NCI-H1930 (cell line): ENCODE measurements at places on chromosomes 16 and 17.

- DNase-seq: no peak
These were observed 8.5 kb downstream of the B3GNT9 start for GRCh38 chr16:67142342-67142741.

DNA sequence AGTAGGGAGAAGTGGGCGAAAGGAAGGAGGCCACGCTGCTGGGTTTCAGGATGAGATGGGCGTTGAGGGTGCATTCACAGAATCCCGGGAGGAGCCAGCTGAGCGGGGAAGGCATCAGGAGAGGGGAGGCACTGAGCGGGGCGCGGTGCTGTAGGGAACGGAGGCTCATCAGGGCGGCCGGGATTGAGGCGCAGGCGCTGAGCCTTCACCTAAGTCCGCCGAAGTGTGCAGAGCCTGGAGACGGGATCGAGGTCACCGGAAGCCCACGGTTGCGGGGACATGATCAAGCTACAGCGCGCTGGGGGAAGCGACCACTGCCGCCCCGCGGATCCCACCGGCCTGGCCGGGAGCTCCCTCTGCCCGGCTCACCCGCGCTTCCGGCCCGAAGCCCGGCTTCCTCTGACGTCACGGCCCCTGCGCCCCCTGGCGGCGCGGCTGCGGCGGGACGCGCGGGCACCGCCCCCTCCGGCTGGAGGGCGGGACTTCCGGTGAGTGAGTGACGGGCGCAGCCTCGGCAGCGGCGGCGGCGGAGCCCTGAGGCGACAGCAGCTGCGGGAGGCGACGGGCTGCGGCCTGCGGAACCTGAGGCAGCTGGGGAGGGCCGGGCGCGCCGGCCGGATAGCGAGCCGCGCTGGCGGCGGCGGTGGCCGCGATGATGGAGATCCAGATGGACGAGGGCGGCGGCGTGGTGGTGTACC, at the start of gene MAPK8IP3:
Gene MAPK8IP3 (plus strand): TSS at position 508 of the 698 bp plus-strand sequence. CDS start 145 bp downstream, at position 653.
- DNase-seq: peak; percentile 90

- DNase-seq: no peak
These were observed 10.5 kb downstream of the TMIGD1 start for GRCh38 chr17:30323262-30323894.

GRCh38 chr17:42304187-42305030, 16.1 kb downstream of the STAT5A start:
- no peak for DNase-seq

DNA sequence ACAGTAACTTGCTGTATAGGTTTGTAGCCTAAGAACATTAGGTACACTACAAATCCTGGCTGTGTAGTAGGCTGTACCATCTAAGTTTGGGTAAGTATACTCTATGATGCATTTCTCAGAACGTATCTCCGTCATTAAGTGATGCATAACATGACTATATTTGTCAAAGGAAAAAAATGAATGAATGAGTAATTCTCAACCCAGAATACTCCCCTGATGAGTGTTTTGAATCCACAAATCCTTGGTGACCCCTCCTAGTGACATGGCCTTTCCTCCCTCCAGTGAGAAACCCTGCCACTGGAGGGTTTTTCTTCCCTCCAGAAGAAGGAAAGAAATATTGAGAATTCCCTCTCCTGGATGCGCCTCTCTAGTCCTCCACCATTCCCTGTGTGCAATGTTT, 24.0 kb upstream of the SALL1 start:
- DNase-seq: no peak

DNA sequence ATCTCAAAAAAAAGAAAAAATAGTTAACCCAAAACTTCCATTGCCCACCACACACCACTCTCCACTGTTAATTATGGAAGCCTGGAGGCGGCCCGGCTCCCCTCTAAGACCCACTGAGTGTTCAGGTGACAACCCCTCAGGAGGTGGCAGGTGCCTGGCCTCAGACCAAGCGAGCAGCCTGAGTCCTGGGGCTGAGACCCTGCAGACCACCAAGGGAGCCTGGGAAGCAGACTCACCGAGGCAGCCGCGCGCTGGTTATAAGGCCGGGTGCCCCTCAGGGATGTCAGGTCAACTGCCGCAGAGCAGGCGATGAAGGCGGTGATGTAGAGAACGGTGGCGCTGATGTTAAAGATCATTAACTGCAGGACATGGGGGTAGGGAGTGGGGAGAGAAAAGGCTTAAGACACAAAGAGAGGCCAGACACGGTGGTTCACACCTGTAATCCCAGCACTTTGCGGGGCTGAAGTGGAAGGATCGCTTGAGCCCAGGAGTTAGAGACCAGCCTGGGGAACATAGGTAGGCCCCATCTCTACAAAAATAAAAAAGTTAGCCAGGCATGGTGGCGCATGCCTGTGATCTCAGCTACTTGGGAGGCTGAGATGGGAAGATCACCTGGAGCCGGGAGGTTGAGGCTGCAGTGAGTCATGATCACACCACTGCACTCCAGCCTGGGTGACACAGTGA, 13.3 kb downstream of the ARL2BP start:
- DNase-seq: no peak

- DNase-seq: no peak
These were observed 21.0 kb upstream of the ZNF652 start for GRCh38 chr17:49383060-49383459.

GRCh38 chr17:74305865-74306654, 20.0 kb upstream of the KIF19 start:
- DNase-seq: no peak

- no peak for DNase-seq
These were observed 4.0 kb downstream of the TGFB1I1 start for GRCh38 chr16:31475946-31476302.

- no peak for DNase-seq
These were observed 680 bp downstream of the SKA2 start for GRCh38 chr17:59154292-59154720.

DNA sequence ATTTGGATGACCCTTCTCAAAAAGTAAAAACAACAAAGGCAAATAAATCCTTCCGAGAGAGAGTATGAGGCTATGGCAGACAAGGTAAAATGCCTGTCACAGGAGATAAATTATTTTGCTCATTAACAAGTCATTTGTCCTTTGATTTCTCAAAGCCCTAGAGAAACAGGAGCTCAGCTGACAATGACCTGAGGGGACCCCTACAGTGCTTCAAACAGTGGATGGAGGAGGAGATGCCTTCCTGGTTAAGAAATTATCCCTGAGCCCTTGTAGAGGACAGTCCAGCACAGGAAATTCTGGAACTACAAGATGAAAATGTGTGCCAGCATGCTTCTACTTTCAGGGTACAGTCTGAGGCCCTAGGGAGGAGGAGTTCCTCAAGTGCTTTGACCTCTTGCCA, 24.0 kb upstream of the RHBDL3 start:
- DNase-seq: no peak

GRCh38 chr16:29744541-29745101, 1.2 kb downstream of the C16orf54 start:
- no peak for DNase-seq

GRCh38 chr17:78365561-78366108, 5.8 kb upstream of the SOCS3 start:
- DNase-seq: no peak

- DNase-seq: no peak
These were observed 8.9 kb upstream of the DNAJA2 start for GRCh38 chr16:46982335-46982734.

- DNase-seq: no peak
These were observed 23.9 kb upstream of the CCL1 start for GRCh38 chr17:34386697-34387550.

GRCh38 chr17:32385971-32386370, 36.0 kb downstream of the ZNF207 start:
- no peak for DNase-seq

DNA sequence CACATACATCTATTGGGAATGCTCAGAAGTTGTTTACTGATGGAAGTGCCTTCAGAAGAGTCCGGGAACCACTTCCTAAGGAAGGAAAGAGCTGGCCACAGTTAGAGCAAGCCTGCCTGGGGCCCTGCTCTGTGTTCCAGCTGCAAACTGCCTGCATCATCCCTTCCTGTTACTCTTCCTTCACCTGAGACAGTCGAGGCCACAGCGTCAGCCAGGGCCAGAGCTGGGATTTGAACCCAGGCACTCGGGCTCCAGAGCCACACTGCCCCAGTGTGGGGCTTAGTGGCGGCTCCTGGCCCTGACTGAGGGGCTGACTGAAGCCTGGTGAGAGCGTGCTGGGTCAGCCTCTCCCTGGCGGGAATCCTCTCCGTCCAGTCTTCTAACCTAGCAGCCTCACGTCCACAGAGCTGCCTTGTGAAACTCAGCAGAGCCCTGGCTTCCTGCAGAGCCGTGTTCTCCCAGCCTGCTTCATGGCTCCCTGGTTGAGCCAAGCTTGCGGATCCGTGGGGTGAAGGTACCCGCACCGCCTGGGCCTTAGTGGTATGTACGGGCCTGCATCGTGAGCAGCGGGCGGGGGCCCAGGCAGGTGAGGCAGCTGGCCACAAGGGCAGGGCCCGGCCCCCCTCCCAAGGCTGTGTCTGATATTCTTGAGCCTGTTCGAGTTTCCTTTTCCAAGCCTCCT, 4.6 kb upstream of the C17orf99 start:
- no peak for DNase-seq

DNA sequence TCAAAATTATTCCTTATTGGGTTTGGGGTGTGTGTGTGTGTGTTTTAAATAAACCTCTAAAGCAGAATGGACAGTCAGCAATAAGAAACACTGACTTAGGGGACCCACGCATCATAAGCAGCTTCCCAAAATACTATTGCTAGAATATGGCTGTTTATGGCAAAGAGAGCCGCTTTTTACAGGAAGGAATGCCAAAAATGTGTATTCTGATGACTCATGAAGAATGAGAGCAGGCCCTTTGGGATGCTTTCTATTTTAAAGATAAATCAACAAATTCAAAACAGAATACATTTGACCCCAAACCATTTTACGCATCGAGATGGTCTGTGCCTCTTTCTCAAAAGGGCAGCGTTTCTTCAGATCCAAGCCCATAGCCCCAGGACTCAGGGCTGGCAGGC, 37.5 kb downstream of the ARHGAP17 start:
- no peak for DNase-seq

- peak; percentile 64 for DNase-seq
These were observed at the start of gene PLA2G15 for GRCh38 chr16:68244903-68245853. Gene PLA2G15, plus strand, starts transcription at chr16:68245373. Its CDS starts 54 bp downstream, at chr16:68245427.

DNA sequence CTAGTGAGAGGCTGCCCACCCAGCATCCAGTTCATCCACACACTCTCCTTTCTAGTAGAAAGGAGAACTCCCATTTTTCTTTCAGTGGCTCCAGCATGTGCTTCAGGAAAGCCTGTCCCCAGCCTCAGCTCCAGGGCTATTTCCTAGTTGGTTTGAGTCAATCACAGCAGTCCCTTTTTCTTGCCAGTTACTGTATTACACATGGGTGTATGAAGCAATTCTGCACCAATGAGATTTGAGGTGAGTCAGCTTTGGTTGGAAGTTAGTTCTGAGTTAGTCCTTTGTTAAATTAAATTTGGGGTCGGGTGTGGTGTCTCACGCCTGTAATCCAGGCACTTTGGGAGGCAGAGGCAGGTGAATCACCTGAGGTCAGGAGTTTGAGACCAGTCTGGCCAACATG, 24.8 kb downstream of the RAD51D start:
- DNase-seq: no peak

DNA sequence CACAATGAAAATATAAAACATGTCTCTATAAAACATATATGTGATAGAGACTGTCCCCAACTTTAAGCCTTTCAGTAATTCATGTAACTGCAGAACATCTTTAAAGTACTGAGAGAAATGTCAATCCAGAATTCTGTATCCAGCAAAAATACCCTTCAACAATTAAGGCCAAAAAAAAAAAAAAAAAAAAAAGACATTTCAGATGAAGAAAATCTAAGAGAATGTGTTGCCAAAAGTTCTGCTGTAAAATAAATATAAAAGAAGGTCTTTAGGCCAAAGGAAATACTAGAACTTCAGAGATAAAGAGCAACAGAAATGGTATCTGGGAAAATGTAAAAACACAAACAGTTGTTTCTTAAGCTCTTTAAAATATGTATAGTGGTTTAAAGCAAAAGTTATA, 17.3 kb downstream of the BPTF start:
- DNase-seq: no peak

- no peak for DNase-seq
These were observed 221.4 kb downstream of the CDH8 start for GRCh38 chr16:61814726-61815347.

DNA sequence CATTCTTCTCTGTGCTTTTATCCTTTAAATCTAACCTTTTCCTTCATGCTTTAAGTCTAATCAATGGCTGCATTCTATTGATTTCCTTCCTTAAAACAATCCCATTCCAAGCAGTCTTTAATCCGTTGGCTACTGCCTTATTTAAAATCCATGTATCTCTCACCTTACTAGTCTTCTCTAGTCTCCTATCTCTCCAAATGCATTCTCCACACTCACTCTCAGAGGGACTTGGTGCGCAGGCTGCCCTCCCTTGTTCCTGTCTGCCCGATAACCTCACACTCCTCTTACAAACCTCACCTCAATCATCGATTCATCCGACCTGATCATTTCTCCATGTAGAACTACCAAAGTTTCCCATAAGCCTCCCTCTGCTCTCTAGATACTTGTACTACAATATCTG, 23.1 kb downstream of the PSMD12 start:
- DNase-seq: no peak

DNA sequence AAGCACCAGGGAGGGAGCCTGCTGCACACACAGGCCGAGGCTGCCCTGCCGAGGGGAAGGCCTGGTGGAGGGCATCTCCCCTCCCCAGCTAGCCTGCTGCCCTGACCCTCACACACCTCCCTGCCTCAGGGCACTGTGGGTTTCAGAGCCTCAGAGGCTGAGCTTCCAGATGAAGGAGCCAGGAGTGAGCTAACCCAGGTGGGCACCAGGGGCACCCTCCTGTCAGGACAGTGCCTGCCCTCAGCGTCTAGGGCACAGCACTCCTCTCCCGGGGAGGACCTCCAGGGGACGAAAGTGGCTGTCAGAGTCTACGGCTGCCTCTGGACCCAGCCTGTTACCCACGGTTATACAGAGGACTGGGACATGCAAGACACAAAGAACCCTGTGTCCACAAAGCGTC, 22.8 kb upstream of the DLX4 start:
- no peak for DNase-seq

GRCh38 chr17:82631544-82631943, 16.7 kb downstream of the WDR45B start:
- no peak for DNase-seq

- no peak for DNase-seq
These were observed 2.6 kb downstream of the AXIN2 start for GRCh38 chr17:65558683-65559460.

- no peak for DNase-seq
These were observed 52.9 kb downstream of the NF1 start for GRCh38 chr17:31147507-31148202.

DNA sequence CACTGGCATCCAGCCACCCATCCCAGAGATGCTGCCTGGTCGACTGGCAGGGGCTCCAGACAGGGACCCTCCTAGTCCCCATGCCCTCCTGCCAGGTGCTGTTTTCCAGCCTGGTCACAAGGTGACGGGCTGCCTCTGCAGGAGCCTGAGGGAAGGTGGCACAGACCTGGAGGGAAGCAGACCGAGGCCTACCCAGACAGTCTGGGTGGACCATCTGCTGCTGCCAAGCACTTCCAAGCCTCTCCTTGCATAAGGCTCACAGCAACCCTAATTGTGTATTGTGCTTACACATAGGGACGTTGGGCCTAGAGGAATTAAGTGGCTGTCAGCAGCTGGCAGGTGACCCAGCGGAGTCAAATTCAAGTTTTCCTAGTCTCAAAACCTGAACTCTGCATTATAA, 90.1 kb upstream of the KCNJ18 start:
- no peak for DNase-seq
